ENCODE measurements at places on chromosomes 12 and 14.

DNA sequence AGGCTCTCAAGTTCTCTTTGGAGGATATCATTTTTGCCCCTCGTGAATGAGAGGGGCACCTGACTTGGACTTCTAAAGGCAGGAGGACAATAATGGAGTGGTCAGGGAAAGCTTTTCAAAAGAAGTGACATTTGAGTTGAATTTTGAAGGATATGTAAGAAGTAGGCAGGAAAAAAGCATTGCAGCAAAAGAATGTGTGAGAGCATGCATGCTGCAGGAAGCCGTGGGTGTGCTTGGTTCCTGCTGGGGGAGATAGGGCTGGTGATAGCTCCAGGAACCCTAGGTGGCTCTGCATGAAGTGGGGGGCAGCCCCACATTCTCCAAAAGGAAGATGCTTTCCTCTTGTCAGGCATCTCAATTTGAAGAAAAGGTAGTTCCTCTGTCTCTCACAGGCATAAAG, 23.1 kb downstream of the ACVR1B start:
- no peak for DNase-seq

- DNase-seq = no peak
Measured at GRCh38 chr12:71605039-71605438, 58.6 kb downstream of the ZFC3H1 start.

- no peak for DNase-seq
Measured at GRCh38 chr14:99579120-99579836, 24.7 kb downstream of the CCDC85C start.

GRCh38 chr14:95468448-95469133, 47.9 kb downstream of the SYNE3 start:
- no peak for DNase-seq

- no peak for DNase-seq
Measured at GRCh38 chr14:87309557-87309956, 683.4 kb downstream of the GALC start.

GRCh38 chr14:35878272-35879150, 52.4 kb downstream of the BRMS1L start:
- DNase-seq = no peak

DNA sequence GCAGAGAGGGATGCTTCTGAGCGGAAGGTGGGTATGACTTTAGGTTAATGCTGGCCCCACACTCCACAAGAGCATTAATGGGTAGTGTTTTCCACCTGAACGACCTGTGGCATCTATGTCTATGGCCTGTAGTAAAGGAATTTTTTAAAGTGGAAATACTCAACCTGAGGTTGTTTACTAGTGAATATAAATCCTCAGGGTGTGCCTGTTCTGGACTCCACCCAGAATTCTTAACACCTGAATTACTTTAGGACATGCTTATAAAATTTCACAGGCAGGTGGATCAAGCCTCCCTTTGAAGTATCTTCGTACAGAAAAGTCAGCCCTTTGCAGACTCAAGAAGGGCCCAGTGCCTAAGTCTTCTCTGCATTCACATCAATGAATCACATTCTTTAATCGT, 196.1 kb downstream of the ESR2 start:
- no peak for DNase-seq

GRCh38 chr12:117134059-117134458, 34.8 kb upstream of the TESC start:
- DNase-seq = peak; percentile 38

- DNase-seq = no peak
Measured at GRCh38 chr12:132300789-132301722, 28.3 kb downstream of the GALNT9 start.

DNA sequence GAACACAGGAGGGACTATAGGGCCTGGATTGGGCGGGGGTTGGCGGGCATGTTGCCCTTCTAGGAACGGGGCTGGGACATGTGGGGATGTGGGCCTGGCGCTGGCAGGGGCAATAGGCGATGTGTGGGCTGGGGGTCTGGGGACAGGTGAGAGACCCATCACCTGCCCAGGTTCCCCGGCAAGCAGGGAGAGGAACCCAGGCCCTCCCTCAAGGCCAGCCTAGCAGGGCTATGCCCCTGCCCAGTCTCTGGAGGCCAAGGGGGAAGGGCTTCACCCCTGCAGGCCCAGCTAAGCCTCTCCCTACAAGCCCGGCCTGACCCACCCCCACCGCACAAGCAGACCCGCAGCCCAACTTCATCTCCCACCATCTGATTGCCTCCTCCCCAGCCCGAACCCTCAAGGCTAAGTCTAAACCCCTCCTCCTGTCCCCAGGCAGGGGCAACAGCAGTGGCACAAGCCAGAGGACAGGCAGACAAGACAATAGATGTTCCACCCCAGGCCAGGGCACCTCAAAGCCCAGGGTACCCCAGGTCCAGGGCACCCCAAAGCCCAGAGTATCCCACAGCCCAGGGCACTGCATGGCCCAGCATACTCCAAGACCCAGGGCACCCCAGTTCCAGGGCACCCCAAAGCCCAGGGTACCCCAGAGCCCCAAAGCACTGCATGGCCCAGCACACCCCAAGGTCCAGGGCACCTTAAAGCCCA, 6.5 kb downstream of the JAG2 start:
- no peak for DNase-seq

GRCh38 chr14:85701763-85702162, 171.8 kb downstream of the FLRT2 start:
- DNase-seq = no peak

DNA sequence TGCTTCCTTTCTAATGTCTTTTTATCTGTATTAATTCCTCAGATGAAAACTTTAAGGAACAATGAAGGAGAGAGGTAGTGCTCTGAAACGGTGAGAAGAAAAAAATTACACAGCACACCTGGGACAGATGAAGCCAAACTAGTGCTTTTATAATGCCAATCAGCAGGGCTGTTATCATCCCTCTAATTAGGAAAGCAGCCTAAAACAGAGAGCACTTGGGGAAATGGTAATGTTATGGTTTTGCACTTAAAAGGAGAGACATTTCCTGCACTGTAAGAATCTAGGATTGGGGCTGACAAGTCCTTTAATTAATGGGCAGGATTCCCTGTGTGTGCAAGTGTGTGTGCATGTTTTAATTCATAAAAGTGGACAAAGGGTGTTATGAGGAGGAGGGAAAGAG, 4.8 kb upstream of the LMO3 start:
- DNase-seq = no peak

DNA sequence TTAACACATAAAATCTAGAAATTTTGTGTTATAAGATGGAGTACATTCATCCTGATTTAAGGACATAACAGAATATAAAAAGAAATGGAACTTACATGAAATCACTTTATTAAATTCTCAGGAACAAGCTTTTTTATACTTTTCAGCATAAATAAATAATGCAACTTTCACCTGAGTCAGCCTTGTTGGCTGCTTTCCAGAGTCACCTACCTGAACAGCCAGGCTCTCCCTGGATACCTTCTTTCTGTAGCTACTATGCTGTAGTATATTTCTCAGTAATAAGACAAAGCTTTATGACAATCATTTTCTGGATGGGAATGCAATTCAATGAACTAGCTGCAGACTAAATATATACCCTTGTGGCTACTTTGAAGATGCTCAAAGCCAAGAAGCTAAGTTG, 111.9 kb downstream of the NTS start:
- no peak for DNase-seq

DNA sequence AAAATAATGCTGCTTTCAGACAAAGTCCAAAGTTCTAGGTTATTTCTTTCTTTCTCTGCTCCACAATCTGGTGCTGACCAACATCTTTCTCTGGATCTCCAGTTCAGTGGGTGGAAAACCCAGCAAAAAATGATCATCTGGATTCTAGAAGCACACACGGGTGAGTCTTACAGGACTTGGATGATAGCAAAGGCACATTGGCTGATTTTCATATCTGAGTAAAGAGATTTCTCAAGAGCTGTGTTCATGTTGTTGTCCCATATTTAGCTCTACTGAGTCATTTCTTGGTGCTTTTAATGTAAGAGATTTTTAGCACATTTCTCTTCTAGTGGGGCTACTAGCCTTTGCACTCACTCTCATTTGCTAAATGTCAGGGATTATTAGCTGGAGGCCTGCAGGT, 336.7 kb downstream of the GALC start:
- no peak for DNase-seq

- DNase-seq = no peak
Measured at GRCh38 chr14:70188322-70188658, 461 bp downstream of the SLC8A3 start.

- no peak for DNase-seq
Measured at GRCh38 chr12:65960820-65961189, 136.5 kb downstream of the HMGA2 start.

- no peak for DNase-seq
Measured at GRCh38 chr12:67952787-67953186, 36.5 kb upstream of the IFNG-AS1 start.

DNA sequence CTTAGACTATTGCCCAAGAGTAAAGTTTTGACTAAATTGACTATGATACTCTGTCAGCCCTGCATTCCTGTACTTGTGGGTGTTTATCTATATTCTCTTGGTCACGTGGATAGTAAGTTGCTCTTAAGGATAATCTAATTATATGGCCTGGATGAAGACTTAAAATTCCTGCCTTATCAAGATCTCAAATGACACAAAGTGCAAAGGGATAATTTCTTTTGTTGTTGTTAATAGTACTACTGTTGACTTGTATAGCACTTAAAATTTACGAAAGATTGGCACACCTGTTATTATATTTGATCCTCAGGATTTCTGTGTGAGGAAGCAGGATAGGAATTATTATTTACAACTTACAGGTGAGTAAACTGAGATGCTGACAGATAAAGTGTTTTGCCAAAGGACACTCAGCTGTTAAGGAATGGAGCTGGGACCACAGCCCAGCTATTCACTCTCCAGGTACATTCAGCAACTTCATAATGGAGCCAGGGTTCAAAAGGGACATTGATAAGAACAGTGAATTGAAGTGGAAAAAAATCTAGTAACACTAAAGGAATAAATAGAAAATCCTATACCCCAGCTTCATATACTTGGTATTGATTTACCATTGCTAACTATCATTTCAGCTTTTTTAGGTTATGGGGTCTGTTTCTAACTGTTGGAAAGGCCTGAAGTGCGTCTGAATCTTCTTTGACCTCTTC, 53.4 kb upstream of the EVL start:
- no peak for DNase-seq

DNA sequence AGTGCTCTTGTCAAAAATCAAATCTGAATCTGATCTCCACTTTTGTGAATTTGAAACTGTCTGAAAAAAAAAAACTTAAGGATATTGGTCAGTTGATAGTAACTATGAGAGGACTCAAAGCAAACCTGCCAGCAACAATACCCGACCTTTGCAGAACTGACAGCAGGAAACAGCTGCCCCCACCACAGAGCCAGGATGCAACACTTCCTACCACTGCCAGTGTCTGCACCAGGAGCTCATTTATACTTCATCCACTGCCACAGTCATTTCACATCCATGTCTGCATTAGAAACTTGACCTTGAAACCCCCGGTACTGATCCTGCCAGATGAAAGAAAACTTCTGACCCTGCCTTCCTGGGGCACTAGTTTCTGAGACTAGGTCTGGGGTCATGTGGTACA, 27.4 kb upstream of the RXYLT1 start:
- no peak for DNase-seq

DNA sequence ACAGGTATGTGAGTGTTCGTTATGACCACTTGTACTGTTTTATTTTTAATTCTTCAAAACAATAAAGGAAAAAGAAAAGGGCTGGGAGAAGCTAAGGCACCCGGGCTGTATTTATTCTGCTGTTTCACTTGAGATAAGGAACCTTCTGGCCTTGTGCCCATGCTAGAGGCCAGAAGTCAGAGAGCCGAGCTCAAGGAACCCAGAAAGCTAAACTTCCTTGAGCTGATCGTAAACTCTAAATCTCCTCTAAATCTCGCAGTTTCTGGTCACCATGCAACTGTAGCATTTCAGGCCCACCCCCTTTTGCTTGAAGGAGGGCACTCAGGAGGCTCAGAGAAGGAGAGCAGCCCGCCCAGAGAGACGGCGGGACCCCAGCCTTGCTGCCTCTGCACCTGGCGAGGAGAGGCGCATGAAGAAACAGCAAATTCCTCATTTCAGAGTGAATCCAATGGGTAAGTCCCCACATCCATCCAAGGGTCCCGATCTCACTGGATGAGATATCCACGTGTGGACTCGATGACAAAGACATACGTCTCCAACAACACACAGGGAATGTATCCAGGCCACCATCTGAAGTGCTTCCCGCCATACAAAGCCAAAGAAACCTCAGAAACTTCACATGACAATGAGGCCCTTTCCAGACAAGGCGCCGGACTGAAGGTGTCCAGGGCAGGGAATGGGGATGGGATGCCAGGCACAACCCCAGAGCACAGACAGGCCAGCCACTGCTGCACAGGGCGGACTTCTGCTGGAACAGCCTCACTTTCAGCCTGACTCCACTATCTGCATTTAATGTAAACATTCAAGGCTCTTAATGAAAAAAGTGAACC, 14.6 kb downstream of the CCDC88C start:
- DNase-seq = no peak

GRCh38 chr12:79000501-79000900, 135.9 kb downstream of the SYT1 start:
- DNase-seq = no peak

DNA sequence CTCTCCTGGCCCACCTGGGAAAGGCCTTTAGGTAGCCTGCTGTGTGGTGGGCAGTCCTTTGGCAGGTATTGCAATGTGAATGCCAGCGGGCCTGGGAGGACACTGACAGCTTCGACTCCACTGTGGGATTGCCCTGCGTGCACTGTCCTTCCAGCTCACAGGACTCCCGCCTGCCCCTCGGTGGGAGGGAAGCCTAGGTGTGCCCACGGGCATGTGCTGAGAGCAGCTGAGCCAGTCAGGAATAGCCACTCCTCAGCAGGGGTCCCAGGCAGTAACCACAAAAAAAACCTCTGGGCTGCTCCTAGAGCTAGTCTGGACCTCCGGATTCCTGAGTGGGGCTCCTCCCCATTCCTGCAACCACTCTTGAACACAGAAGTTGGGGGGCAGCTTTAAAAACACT, 278.2 kb downstream of the FOXN3 start:
- DNase-seq = no peak

DNA sequence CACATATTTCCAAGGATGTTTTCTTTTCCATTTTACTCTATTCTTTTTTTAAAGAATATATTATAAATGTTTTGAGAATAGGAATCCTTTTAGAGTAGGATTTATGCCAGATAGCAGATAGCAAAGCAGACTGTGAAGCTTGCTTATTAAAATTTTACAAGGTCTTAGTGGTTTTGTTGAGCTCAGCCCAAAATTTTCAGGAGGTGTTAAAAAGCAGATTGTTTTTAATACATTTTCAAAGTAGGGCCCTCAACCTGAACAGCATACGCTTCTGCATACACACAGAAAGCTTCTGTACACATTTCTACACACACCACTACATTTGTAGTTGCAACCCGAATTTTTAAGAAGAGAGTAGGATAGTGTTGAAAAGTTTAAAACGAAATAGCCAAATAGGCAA, 151.0 kb downstream of the EPS8 start:
- DNase-seq = no peak

- no peak for DNase-seq
Measured at GRCh38 chr12:122042910-122043309, 21.2 kb downstream of the BCL7A start.
